ENCODE measurements at places on chromosomes 11 and 22.
A peak's percentile ranks its signal among the peaks of the same experiment; 100 is the strongest.

GRCh38 chr11:105937738-105938137, 84.3 kb downstream of the MSANTD4 start:
- peak overlapping the region; percentile 20 for H3K27ac ChIP-seq
- H3K4me3 ChIP-seq: no peak overlapping the region
- H3K27me3 ChIP-seq: no peaks in the 10 kb centered on the region
- no peaks in the 10 kb centered on the region for H3K36me3 ChIP-seq
- DNase-seq: peak; percentile 50
- H3K4me1 ChIP-seq: peaks cover 10% of the 10 kb centered on the region

GRCh38 chr11:10327254-10327653, 22.4 kb downstream of the ADM start:
- no peaks in the 10 kb centered on the region for H3K27me3 ChIP-seq
- H3K36me3 ChIP-seq: no peaks in the 10 kb centered on the region
- no peak overlapping the region for H3K4me3 ChIP-seq
- H3K27ac ChIP-seq: no peak overlapping the region
- H3K4me1 ChIP-seq: peaks cover 67% of the 10 kb centered on the region

GRCh38 chr11:132850266-132850665, 682.0 kb downstream of the OPCML start:
- DNase-seq: no peak
- no peaks in the 10 kb centered on the region for H3K27me3 ChIP-seq
- no peak overlapping the region for H3K4me3 ChIP-seq
- no peak overlapping the region for H3K27ac ChIP-seq
- H3K36me3 ChIP-seq: no peaks in the 10 kb centered on the region

- no peak overlapping the region for H3K4me3 ChIP-seq
- H3K27ac ChIP-seq: no peak overlapping the region
- no peaks in the 10 kb centered on the region for H3K36me3 ChIP-seq
- no peak for DNase-seq
- peaks cover 9% of the 10 kb centered on the region for H3K27me3 ChIP-seq
Observed at GRCh38 chr11:15754221-15754620, 602.1 kb downstream of the SOX6 start.

DNA sequence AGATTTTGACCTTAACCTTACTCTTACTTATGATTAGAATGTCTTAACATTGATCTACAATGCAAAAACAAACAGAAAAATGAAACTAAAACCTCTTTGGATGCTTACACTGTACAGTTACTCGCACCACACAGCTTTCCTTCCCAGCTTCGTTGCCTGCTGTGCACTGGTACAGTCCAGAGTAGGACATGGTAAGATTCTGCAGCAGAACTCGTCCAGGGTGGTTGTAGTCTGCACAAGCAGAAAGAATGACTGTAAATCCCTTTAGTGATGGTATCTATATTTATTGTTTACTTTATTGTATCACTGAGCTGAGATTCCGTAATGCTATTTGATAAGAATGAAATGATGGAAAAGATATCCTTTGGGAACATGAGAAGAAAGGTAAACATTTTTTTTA, 21.0 kb upstream of the HSPA8 start:
- no peak for DNase-seq
- H3K4me3 ChIP-seq: no peak overlapping the region
- H3K36me3 ChIP-seq: peaks cover 9% of the 10 kb centered on the region
- peak overlapping the region; percentile 77 for H3K27ac ChIP-seq
- H3K4me1 ChIP-seq: peaks cover 9% of the 10 kb centered on the region

- no peak overlapping the region for H3K4me3 ChIP-seq
- H3K27ac ChIP-seq: peak overlapping the region; percentile 58
- peaks cover 25% of the 10 kb centered on the region for H3K4me1 ChIP-seq
Observed at GRCh38 chr11:122668562-122669090, 13.1 kb downstream of the UBASH3B start.

DNA sequence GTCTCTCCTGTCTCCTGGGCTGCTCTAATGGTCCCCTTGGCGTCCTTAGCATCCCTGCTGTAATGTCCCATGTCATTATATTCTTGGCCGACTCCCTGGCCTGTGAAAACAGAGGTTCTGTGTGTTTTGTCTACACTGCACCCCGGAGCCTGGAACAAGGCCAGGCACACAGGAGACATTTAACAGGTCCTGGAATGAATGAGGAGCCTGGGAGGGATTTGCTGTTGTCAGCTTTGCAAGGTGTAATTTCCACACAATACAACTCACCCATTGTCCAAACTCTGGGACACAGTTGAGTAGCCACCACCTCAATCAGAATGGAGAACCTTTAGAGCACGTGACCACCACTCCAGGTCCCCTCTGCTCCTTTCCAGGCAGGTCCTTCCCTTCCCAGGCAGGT, 14.9 kb upstream of the PDGFB start:
- no peak overlapping the region for H3K27ac ChIP-seq
- H3K4me3 ChIP-seq: no peak overlapping the region
- H3K36me3 ChIP-seq: no peaks in the 10 kb centered on the region
- no peaks in the 10 kb centered on the region for H3K27me3 ChIP-seq
- DNase-seq: no peak

GRCh38 chr11:118295815-118296454, 8.6 kb upstream of the CD3E start:
- H3K27ac ChIP-seq: no peak overlapping the region
- H3K4me3 ChIP-seq: no peak overlapping the region
- peak; percentile 18 for DNase-seq
- H3K4me1 ChIP-seq: no peaks in the 10 kb centered on the region
- no peaks in the 10 kb centered on the region for H3K36me3 ChIP-seq

DNA sequence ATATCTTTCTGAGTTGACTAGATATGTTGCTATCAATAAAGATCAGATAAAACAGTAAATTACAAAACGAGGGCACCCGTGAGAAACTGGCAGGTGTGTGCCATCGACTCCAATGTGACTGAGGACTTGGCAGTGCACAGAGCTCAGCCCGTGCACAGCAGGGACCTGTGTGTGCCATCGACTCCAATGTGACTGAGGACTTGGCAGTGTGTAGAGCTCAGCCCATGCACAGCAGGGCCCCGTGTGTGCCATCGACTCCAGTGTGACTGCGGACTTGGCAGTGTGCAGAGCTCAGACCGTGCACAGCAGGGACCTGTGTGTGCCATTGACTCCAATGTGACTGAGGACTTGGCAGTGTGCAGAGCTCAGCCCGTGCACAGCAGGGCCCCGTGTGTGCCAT, 347.2 kb upstream of the B3GAT1 start:
- H3K27me3 ChIP-seq: no peaks in the 10 kb centered on the region
- H3K4me1 ChIP-seq: no peaks in the 10 kb centered on the region
- no peak overlapping the region for H3K27ac ChIP-seq
- H3K4me3 ChIP-seq: no peak overlapping the region
- no peaks in the 10 kb centered on the region for H3K36me3 ChIP-seq
- no peak for DNase-seq

DNA sequence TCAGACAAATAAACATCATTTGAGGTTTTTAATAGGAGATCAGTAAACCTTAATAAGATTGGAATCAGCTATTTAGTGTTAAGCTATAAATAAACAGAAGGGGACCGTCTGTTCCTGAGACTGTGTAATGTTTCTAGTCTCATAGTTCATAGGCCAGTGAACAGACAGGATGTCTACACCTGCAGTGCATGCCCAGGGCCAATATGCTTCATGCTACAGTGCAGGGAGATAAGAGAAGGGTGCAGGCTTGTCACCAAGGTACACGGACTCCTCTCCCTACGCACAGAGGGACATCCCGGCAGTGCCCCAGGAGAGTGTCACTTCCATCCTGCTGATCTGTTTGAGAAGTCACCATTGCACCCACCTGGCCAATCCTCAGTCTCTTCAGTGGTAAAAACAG, 148.6 kb downstream of the OPCML start:
- no peaks in the 10 kb centered on the region for H3K4me1 ChIP-seq
- no peak overlapping the region for H3K4me3 ChIP-seq
- no peak for DNase-seq

GRCh38 chr11:63042596-63042995, 27.0 kb upstream of the SLC22A8 start:
- no peak for DNase-seq
- no peaks in the 10 kb centered on the region for H3K4me1 ChIP-seq
- no peak overlapping the region for H3K27ac ChIP-seq
- H3K4me3 ChIP-seq: no peak overlapping the region
- no peaks in the 10 kb centered on the region for H3K27me3 ChIP-seq
- H3K36me3 ChIP-seq: no peaks in the 10 kb centered on the region

GRCh38 chr22:27874185-27874584, 44.9 kb downstream of the PITPNB start:
- H3K27ac ChIP-seq: no peak overlapping the region
- peaks cover 5% of the 10 kb centered on the region for H3K4me1 ChIP-seq
- no peak overlapping the region for H3K4me3 ChIP-seq
- DNase-seq: no peak
- peaks cover 40% of the 10 kb centered on the region for H3K36me3 ChIP-seq

- no peaks in the 10 kb centered on the region for H3K27me3 ChIP-seq
- H3K27ac ChIP-seq: peak overlapping the region; percentile 91
- no peaks in the 10 kb centered on the region for H3K36me3 ChIP-seq
- H3K4me1 ChIP-seq: peaks cover 37% of the 10 kb centered on the region
- peak; percentile 95 for DNase-seq
Observed at GRCh38 chr11:131897956-131898355, 527.5 kb downstream of the NTM start.

- DNase-seq: no peak
- no peak overlapping the region for H3K27ac ChIP-seq
- peaks cover 16% of the 10 kb centered on the region for H3K4me1 ChIP-seq
- no peak overlapping the region for H3K4me3 ChIP-seq
Observed at GRCh38 chr22:45312856-45313255, 3.1 kb downstream of the FAM118A start.

GRCh38 chr11:32388871-32389770, 46.2 kb downstream of the WT1 start:
- H3K27ac ChIP-seq: no peak overlapping the region
- H3K4me3 ChIP-seq: no peak overlapping the region
- no peaks in the 10 kb centered on the region for H3K36me3 ChIP-seq
- peaks cover 16% of the 10 kb centered on the region for H3K4me1 ChIP-seq
- no peak for DNase-seq

GRCh38 chr11:1560002-1560648, 11.9 kb downstream of the DUSP8 start:
- H3K27me3 ChIP-seq: no peaks in the 10 kb centered on the region
- no peak for DNase-seq
- H3K27ac ChIP-seq: no peak overlapping the region
- H3K4me3 ChIP-seq: no peak overlapping the region
- peaks cover 37% of the 10 kb centered on the region for H3K4me1 ChIP-seq
- no peaks in the 10 kb centered on the region for H3K36me3 ChIP-seq

DNA sequence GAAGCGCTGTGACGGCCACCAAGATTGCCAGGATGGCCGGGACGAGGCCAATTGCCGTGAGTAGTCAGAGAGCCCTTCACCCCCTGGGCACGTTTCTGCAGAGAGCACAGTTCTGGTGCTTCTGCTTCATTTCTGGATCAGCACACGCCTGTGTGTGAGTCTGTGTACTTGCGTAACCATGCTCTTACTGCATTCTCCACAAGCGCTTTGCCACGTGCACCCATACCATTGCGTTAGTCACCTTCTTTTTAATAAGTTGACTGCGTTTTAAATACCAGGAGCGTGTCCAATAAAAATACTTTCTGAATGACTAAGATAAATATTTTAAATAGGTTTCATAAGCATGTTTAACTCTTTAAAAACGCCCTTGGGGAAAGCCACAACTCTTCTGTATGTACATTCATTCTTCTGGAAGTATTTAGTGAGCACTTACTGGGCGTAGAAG, 143.0 kb upstream of the SORL1-AS1 start:
- H3K4me1 ChIP-seq: peaks cover 19% of the 10 kb centered on the region
- no peak overlapping the region for H3K27ac ChIP-seq
- H3K4me3 ChIP-seq: no peak overlapping the region
- H3K27me3 ChIP-seq: no peaks in the 10 kb centered on the region

- no peaks in the 10 kb centered on the region for H3K27me3 ChIP-seq
- no peak for DNase-seq
- no peaks in the 10 kb centered on the region for H3K36me3 ChIP-seq
- H3K27ac ChIP-seq: no peak overlapping the region
Observed at GRCh38 chr11:28878025-28878424, 769.8 kb downstream of the METTL15 start.

Data from astrocyte (in vitro differentiated cells and primary cell).